ENCODE measurements at places on chromosomes 4 and X.

GRCh38 chr4:96035727-96036126 is 195.8 kb downstream of the PDHA2 start:
- DNase-seq: no peak

- DNase-seq: no peak
Measured at GRCh38 chr4:157992038-157992705, 180.7 kb downstream of the GASK1B start.

DNA sequence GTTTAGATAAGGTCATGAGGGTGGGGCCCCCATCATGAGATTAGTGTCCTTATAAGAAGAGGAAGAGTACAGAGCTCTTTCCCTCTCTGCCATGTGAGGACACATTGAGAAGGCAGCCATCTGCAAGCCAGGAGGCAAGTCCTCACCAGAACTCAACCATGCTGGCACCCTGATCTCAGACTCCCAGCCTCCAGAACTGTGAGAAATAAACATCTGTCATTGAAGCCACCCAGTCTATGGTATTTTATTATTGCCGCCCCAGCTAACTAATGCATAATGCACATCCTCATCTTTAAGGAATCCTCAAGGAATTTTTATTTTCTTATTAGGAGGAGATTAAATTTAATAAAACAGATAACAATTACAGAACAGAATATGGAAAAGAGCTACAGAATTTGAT is 16.7 kb upstream of the EXOSC9 start:
- no peak for DNase-seq

DNA sequence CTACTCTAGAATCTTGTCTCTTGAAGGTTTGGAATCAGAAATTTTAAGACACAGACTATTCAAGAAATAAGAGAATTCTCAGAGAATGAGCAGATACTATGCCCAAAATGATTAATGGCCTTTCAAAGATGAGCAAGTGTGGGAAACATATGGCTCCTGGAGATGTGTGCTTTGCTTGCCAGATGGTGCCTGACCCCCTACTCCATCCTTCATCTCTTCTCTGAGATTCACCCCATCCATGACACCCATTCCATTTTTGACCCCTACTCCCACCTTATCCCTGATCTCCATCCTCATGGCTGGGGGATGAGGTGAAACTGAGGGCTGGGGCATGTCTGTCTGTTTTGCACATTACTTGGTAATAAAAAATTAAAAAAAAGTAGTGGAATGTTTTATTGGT is 75.5 kb downstream of the GPC3 start:
- DNase-seq: no peak

DNA sequence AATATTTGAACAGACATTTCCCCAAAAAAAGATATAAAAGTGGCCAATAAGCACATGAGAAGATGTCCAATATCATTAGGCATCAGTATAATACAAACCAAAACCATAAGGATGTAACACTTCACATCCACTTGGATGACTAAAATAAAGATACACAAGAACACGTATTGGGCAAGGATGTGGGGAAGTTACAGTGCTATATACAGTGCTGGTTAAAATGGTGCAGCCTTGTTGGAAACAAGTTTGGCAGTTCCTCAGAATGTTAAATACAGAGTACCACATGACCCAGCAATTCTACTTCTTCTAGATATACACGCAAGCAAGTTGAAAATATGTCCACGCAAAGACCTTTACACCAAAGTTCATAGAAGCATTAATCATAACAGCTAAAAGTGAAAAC is 58.9 kb downstream of the HAUS3 start:
- no peak for DNase-seq

- no peak for DNase-seq
Measured at GRCh38 chr4:44738615-44739014, 12.3 kb upstream of the GNPDA2 start.

DNA sequence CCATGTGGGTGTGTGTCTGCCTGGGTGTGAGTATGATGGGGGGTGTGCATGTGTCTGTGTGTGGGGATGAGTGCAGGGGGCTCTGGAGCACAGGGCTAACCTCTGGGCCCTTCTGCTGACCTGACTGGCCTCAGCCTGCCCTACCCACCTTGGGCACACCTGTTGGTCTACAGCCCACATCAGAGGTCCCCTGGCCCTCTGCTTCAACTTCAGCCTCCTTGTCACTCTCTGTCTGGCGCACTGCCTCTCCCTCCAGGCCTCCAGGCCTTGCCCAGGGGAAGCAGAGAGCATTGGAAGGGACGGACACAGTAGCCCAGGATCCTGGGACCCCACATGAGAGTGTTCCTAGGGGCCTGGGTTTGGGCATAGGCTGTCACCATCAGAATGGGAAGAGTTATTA is 115.4 kb downstream of the EFNB1 start:
- DNase-seq: no peak

- DNase-seq: no peak
Measured at GRCh38 chrX:96907516-96908272, 24.0 kb downstream of the RPA4 start.

DNA sequence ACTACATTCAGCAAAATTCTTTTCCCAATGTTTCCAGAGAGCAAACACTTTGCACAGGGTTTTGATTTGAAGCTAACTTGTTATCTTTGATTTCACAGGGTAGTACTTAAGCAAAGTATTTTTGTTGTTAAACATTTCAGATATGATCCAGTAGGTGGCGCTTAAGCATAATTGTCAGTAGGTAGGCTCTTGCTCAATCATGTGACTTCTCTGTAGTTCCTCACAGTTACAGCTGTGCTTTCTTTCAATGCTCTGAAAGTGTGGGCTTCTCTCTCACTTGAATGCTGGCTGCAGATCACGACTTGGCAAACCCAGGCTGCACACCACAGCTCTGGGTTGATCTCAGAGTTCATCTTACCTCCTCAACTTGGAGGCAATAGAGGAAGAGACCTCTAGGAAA is 1016.5 kb downstream of the SH3BGRL start:
- DNase-seq: no peak

- DNase-seq: no peak
Measured at GRCh38 chr4:73347497-73347896, 56.6 kb upstream of the ALB start.

DNA sequence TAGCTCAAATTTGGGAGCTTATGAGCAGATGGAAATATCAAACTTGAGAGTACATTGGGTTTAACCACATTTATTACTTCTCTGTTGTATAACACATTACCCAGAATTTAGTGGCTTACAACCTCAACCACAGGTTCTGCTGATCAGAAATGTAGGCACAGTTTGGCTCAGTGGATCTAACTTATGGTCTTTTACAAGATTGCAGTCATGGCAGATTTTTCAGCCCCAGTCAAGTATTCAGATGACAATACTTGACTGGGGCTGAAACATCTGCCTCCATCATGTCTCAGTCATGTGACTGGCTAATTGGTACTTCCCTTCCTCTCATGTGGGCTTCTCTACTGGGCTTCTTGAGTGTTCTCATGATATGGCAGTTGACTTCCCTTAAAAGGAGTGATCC is 44.0 kb upstream of the ADAD1 start:
- DNase-seq: no peak

GRCh38 chrX:39161611-39162255 is 360.5 kb downstream of the MID1IP1 start:
- no peak for DNase-seq

DNA sequence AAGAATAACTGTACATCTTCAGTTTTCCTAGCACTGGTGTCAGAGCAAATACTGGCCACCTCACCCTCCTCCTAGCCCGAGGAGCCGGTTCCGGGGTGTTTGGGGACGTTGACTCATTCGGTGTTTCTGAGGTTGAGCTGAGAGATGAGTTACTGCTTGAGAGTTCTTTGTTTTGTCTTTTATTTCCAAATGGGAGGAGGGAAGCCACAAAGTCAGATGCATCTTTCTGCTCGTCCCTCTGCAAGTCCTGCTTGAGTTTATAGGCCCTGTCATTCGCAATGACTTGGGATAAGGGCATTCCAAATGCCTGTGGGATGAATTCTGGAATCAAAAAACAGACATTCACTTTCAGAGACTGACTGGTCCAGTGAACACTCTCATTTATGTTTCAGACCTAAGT is 77.5 kb downstream of the HCCS start:
- no peak for DNase-seq

GRCh38 chr4:115657991-115658650 is 544.7 kb upstream of the NDST4 start:
- DNase-seq: no peak

GRCh38 chr4:170051402-170051801 is 25.2 kb upstream of the MFAP3L start:
- no peak for DNase-seq

- DNase-seq: no peak
Measured at GRCh38 chrX:44946771-44947170, 73.8 kb downstream of the KDM6A start.

GRCh38 chr4:147548256-147548655 is 67.4 kb downstream of the EDNRA start:
- no peak for DNase-seq

- DNase-seq: no peak
Measured at GRCh38 chr4:1040344-1041146, 29.1 kb downstream of the FGFRL1 start.

DNA sequence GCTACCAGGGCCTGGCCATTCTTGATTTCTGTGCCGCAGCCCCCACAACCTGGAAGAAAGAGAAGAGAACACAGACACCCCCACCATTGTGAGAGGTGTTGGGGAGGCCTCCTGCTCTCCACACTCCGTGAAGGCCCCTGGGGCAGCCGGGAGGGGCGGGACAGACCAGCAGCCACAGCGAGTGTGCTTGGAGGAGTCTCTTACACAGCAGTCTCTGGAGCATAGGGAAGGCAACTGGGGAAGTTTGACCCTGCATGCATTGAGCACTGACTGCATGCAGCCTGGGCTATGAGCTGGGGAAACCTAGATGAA is 77.9 kb downstream of the ABLIM2 start:
- no peak for DNase-seq

DNA sequence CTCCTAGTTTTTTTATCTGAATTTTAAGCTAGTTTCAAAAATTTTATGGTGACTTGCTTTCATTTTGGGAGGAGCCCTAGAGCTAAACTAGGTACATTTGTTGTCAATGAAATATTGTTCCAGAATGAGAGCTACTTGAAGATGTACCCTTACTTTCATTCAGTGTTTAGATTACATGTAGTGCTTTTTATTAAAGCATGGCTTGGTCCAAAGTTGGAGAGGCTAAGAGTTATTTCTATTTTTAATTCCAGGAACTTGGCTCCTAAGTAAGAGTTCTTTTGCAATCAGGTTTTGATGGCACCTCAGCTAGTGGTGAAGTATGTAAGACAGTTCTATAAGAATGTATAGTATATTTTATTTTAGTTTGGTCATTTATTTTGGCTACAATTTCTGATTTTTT is 165.5 kb downstream of the PRR32 start:
- DNase-seq: no peak

GRCh38 chr4:152064753-152065152 is 303.9 kb upstream of the GATB start:
- no peak for DNase-seq
